ENCODE measurements at places on chromosomes 5 and 9.
A peak's percentile ranks its signal among the peaks of the same experiment; 100 is the strongest.

- DNase-seq, result no peak
Measured at GRCh38 chr5:57437976-57438805, 44.4 kb downstream of the ACTBL2 start.

DNA sequence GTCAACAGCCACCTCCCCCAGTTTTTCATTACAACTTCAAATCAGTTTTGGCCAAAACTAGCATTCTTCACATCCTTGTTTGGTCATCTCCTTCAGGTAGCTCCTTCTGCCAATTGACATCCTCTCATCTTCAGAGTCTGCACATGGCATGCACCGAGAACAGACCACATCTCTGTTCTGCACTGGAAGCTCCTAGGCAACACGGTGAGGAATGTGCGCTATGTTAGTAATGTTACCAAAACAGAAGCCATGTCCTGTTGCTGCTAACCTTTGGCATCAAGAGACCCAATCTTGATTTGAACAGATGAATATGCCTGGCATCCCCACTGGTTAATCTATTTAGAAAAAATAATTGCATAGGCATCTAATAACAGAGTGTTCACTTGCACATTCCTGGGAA lies 5.1 kb upstream of the HK3 start:
- no peak for DNase-seq

DNA sequence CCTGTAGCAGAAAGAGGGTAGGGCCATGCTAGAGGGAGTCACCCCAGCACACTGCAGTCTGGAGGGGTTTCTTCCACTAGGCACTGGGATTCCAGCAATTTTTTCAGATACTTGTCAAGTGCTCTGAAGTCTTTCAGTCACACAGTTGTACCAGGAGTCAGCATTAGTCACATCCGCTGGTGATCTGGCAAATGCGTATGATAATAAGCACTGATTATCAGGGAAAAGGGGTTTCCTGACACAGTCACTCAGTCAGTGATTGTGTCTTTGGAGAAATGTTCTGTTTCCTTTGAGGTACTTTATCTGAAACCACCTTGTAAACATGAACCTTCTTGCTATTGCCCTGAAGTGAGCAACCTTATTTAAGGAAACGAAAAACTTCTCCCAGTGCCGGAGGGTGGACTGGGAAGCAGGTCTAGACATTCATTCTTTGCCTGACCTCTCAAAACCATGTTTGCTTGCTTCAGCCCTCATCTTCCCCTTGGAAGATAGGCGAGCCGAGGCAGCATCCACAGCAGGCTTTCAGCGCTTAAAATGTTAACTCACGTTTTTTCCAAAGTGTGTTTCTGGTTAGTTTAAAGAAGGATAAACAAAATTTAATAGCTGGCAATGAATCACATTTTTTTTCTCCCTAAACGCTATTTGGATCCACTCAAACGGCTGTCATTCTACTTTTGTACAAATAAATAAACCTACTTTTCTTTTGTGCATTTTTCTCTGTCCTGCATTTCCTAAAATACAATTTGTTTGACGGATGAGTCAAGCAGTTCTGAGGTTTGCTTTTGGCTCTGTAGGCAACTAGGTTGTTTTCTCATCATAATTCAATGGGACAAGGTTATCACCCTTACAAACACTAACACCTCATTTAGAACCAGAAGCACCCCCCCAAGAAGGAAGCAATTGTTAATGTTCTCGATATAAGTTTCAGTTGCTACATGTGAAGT lies 77.7 kb downstream of the FOXD1 start:
- DNase-seq, result peak; percentile 100

- DNase-seq, result no peak
Measured at GRCh38 chr9:18909140-18910018, 123.6 kb downstream of the SAXO1 start.

DNA sequence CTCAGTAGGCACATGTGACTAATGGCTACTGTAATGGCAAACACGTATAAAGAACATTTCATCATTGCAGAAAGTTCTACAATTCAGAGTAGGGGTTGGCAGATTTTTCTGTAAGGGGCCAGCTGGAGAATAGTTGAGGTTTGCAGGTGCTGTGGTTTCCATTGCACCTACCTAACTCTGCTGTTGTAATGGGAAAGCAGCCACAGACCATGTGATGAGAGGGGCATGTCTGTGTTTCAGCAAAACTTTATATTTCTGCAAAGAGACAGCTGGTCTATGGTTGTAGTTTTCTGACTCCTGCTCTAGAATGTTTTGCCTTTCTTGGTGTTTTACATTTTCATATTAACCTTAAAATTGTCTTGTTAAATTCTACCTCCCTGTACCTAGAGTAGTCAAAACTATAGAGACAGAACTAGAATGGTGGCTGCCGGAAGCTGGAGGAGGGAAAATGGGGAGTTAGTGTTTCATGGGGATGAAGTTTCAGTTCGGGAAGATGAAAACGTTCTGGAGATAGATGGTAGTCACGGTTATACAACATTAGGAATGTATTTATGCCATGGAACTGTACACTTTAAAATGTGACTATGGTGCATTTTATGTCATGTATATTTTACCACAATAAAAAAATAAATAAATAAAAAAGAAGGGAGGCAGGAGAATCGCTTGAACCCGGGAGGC lies 44.3 kb downstream of the NUP214 start:
- no peak for DNase-seq

GRCh38 chr5:127306036-127306435 lies 15.4 kb downstream of the MEGF10 start:
- no peak for DNase-seq

DNA sequence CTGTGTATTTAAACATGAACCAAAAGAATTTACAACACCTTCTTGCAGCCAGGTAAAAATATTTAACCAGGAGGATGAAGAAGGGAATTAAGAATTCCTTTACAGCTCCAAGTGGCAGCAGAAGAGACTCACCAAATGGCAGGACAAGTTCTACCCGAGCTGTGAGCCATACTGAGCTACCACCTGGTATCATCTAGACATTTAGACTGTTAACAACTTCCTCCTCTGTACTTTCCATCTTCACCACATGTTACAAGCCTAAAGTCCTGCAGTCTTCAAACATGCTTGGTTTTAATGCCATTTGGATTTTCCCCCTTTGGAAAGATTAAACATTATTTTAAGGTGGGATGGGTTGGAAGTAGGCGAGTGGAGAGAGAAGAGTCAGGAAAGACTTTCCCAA lies 190.2 kb downstream of the TRPM6 start:
- no peak for DNase-seq

- DNase-seq, result no peak
Measured at GRCh38 chr5:140524003-140524402, 23.5 kb upstream of the EIF4EBP3 start.

DNA sequence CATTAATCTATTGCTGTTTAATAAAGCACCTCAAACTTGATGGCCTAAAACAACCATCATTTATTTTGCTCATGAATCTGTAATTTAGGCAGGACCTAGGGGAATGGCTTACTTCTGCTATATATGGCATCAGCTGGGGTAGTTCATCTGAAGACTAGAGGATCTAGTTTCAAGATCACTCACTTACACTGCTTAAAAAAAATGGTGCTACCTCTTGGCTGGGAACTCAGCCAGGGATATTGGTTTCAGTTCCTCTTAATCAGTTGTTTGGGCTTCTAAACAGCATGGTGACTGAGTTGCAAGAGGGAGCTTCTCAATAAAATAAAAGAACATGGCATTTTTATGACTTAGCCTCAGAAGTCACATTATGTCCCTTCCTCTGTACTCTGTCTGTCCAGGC lies 142.0 kb downstream of the FAM114A2 start:
- no peak for DNase-seq

GRCh38 chr5:113311301-113311700 lies 123.5 kb downstream of the TSSK1B start:
- no peak for DNase-seq

- DNase-seq, result no peak
Measured at GRCh38 chr5:74556631-74557595, 83.6 kb downstream of the ENC1 start.

DNA sequence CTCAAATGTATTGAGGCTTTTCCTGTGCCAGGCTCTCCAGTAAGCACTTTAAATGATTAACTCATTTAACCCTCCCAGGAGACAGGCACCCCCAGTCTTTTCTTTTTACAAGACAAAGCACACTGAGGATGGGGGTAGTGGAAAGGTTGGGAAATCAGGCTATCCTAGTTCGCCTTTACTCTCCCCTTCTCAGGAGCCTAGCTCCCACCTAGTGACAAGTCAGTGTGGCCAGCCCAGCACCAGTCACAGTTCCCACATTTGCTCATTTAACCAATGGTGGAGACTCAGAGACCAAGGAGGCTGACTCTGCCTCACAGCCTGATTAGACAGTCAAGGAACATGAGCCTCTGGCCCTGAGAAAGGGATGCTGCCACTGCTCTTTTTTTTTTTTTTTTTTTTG lies 3.5 kb downstream of the ALDH7A1 start:
- no peak for DNase-seq

DNA sequence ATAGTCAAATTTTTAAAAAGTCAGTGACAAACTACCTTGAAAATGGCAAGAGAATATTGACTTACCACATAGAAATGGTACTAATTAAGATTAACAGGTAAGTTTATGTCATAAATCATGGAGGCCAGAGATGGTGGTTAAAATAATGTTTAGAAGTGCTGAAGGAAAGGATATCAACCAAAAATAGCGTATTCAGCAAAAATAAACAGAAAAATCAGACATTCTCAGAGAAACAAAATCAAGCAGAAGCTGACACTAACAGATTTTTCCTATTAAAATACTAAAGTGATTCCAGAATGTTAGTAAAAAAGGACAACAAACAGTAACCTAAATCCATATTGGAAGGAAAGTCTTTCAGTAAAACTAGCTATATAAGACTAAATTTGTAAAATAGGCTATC lies 959.9 kb upstream of the CDH10 start:
- DNase-seq, result no peak

- no peak for DNase-seq
Measured at GRCh38 chr9:18071651-18072060, 402.3 kb upstream of the ADAMTSL1 start.

DNA sequence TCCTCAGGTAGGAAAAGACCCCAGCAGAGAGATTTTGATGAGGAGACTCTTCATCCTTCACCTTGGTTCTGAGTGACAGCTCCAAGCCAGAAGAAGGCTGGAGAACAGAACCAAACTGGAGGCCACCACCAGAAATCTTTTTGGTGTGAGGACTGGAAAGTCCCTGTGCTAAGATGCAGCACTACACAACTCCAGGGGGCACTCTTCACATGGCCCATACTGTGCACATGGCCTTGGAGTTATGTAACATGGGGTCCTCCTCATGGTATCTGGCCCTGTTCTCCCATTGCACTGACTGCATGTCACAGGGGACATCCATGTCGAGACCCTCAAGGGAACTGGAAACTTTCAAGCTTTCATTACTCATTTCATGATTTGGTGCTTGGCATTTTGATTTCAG lies 17.3 kb upstream of the STX17 start:
- no peak for DNase-seq

DNA sequence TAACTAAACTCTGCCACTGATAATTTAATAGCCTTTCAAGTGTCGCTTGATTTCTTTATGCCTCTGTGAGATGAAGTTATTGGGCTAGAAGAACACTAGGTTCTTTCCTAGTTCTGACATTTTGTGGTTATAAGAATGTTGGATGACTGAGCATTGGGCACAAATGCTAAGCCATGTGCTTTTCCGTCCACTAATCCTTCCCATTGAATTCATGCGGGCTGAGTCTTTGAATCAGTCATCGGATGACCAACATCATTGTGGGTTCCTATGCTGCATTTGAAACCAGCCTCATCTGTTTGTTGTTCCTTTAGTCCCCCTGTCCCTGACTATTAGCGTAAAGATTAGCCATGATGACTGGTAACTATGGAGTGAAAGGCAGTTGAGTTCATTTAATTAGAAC lies 58.5 kb downstream of the ALDH1A1 start:
- peak; percentile 72 for DNase-seq

DNA sequence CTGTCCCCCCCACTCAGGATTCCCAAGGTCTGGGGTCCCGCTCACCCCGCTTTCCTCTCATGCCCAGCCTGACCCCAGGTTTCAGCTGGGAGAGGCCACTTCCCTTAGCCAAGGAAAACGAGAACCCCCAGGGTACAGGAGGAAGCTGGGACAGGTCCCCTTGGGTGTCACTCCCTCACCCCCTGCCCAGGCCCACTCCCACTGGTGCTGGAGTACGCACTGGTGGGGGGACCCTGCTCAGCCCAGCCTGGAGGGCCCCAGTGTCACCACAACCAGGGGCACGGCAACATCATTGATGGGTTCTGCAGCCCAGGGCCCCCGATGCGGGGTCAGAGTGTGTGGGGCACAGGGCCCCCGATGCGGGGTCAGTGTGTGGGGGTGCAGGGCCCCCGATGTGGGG lies 145.0 kb upstream of the CDKN2B start:
- DNase-seq, result no peak

- DNase-seq, result peak; percentile 35
Measured at GRCh38 chr9:75891771-75892215, 1.3 kb downstream of the PCSK5 start.

DNA sequence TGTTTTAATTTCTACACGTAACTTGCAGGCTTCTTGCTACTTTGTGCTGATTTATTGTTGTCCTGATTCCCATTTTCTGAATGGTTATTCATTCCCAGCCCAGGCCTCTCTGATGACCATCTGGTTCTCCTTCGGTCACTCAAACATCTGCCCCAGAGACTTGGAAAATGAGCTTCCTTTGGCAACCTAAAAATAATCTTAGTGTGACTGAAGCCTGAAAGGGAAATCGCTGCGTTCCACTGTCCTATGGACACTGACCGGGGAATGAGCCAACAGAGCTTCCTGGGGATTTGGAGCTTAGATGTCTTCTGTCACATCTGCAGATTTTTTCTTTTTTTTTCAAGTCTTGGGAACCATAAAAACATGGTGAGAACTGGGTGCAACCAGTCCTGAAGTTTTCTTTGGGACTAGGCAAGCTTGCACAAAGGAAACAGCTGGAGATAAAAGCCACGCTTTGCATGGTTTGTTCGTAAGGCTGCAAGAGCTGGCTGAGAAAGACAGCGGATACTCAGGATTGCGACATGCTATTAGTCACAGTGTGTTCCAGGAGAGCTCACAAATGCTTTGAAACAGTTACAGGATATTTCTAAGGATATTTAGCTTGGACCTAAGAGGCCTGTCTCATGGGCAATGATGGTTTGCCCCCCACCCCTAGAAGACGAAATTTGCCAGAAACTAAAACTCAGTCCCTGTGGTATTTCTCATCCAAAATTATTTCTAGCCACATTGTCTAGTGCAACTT lies 146.2 kb downstream of the GOLPH3 start:
- DNase-seq, result peak; percentile 60

DNA sequence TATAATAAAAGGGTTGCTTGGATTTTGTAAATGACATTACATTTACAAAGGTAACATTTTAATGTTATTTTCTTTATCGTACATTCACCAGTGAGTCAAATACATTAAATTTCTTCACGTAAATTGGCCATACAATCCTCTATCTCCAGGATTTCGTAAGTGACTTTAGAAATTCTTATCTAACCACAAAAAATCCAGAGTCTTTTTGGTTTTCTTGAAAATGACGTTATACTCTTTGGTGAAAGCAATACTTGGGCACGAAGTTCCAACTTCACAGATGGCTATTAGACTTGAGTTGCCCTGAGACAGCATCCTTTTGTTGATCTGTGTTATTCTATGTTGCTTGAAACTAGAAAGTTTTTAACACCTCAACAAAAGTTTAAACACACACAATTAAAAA lies 87.4 kb upstream of the CDH10 start:
- no peak for DNase-seq

GRCh38 chr5:35762368-35762767 lies 94.3 kb upstream of the IL7R start:
- DNase-seq, result no peak

- DNase-seq, result no peak
Measured at GRCh38 chr5:27854243-27854852, 816.0 kb upstream of the CDH9 start.

GRCh38 chr5:79694652-79695051 lies 5.0 kb downstream of the CMYA5 start:
- no peak for DNase-seq

GRCh38 chr5:173616577-173617118 lies at the start of gene BOD1:
TSS of gene BOD1 (minus strand) at chr5:173616650. CDS start at chr5:173616436, 214 bp downstream.
- peak; percentile 98 for DNase-seq
